ENCODE measurements at places on chromosomes 7 and 10. TPM values are rescaled to one million over a fixed set of nuclear protein-coding genes. Genes with fewer than 3 reads are reported as not detected.

The ANKRD1 gene
- 593 TPM for polyA plus RNA-seq

The STAG3 gene
- polyA plus RNA-seq: 0.29 TPM

The NRP1 gene
- 104 TPM for polyA plus RNA-seq

The CTAGE6 gene
- polyA plus RNA-seq: not detected

The CYP26A1 gene
- polyA plus RNA-seq: 1.4 TPM

The CALML3 gene
- not detected for polyA plus RNA-seq

The FXYD4 gene
- not detected for polyA plus RNA-seq

The PRPS1L1 gene
- not detected for polyA plus RNA-seq

The FAM53B gene
- polyA plus RNA-seq: 8.5 TPM

The EFCAB10 gene
- not detected for polyA plus RNA-seq

The MYO3A gene
- not detected for polyA plus RNA-seq

The DPP6 gene
- polyA plus RNA-seq: not detected

The STEAP4 gene
- not detected for polyA plus RNA-seq

The FLNC gene
- polyA plus RNA-seq: 20.1 TPM

The SAMD9L gene
- 2.7 TPM for polyA plus RNA-seq

The PDE1C gene
- polyA plus RNA-seq: 0.75 TPM

The UTF1 gene
- not detected for polyA plus RNA-seq

The HOXA10 gene
- polyA plus RNA-seq: 30.3 TPM

The C10orf53 gene
- polyA plus RNA-seq: not detected

The C10orf90 gene
- polyA plus RNA-seq: not detected

The PKD2L1 gene
- not detected for polyA plus RNA-seq

The GRID1 gene
- polyA plus RNA-seq: 0.10 TPM

The FAM185A gene
- polyA plus RNA-seq: 5.6 TPM

The UBTD1 gene
- 89.3 TPM for polyA plus RNA-seq

The FRMD4A gene
- 123 TPM for polyA plus RNA-seq

The SEMA3A gene
- 0.68 TPM for polyA plus RNA-seq

The HNRNPA2B1 gene
- 104 TPM for polyA plus RNA-seq

The GNAT3 gene
- polyA plus RNA-seq: not detected

The CARD11 gene
- polyA plus RNA-seq: 20.4 TPM

The GPR146 gene
- polyA plus RNA-seq: 76.6 TPM

The SYCE1 gene
- not detected for polyA plus RNA-seq

The HOXA1 gene
- 1.5 TPM for polyA plus RNA-seq

The SH2D4B gene
- not detected for polyA plus RNA-seq

The AIFM2 gene
- 6.9 TPM for polyA plus RNA-seq

The CYP2C19 gene
- not detected for polyA plus RNA-seq

The HACD1 gene
- 16.1 TPM for polyA plus RNA-seq

Data from endothelial cell of umbilical vein (primary cell).